Occipital lobe (tissue), 3 donors: ENCODE measurements at places on chromosomes 12 and 14.
A peak's percentile ranks its signal among the peaks of the same experiment; 100 is the strongest.

DNA sequence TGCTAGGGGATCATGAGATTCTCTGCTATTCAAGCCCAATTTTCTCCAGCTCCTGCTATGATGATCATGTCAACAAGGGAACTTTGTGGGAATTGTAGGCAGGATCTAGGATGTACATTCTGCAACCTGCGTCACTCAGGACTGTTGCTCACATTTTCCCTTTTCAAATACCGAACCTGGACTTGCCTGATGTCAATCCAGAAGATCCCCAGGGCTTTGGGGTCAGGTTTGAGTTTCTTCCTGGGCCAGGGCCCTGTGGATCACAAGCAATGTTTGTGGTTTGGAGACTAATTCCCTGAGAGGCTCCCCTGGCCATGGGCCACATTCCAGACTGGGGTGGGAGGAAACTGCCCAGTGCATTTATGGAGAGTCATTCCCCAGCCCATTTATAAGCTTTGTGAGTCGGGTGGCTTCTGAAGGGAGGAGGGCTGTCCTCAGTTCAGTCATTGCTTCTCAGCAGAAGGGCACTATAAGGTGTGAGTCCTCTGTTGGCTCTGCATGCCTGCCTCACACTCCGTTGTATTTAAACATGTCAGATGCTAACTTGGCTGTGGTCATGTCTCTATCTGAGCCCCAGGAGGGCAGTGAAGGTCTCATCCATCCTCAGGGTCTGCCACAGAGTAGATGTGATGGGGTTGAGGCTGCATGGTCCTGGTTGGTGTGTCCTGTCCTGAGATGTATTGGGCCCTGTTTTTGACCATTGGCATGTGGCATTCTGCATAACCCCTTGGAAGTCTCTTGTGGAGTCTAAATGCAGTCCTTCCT lies 6.5 kb downstream of the KRT86 start:
- no peak for DNase-seq

GRCh38 chr12:51126297-51126696 lies 42.9 kb upstream of the CSRNP2 start:
- no peak for DNase-seq

- no peak for DNase-seq
Measured at GRCh38 chr12:4036671-4037271, 163.6 kb upstream of the PARP11 start.

DNA sequence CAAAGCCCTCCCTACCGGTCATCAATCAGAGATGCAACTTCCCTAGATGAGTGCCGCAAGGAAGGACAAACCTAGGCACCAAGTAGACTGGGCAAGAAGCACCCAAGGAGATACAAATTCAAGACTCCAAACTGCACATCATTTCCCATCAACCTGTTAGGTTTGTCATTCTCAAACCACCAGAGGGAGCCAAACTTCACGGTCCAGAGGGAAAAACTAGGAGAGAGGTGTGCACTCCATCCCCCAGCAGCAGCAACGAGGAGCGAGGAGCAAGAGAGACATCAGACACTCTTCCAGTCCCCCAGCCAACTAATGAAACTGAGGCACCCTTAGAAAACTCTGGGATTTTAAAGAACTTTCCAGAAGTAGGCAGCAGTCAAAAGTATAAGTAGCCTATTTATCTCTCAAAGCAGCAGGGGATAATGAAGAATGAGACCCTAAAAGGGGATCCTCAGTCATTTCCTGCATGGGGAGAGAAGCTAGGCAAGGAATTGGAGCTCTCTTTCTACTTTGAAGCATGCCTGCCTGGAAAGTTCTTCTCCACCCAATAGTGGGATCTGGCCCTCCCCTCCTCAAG lies 37.0 kb upstream of the NT5DC3 start:
- no peak for DNase-seq

GRCh38 chr14:31926123-31926522 lies 151.0 kb upstream of the ARHGAP5 start:
- no peak for DNase-seq

DNA sequence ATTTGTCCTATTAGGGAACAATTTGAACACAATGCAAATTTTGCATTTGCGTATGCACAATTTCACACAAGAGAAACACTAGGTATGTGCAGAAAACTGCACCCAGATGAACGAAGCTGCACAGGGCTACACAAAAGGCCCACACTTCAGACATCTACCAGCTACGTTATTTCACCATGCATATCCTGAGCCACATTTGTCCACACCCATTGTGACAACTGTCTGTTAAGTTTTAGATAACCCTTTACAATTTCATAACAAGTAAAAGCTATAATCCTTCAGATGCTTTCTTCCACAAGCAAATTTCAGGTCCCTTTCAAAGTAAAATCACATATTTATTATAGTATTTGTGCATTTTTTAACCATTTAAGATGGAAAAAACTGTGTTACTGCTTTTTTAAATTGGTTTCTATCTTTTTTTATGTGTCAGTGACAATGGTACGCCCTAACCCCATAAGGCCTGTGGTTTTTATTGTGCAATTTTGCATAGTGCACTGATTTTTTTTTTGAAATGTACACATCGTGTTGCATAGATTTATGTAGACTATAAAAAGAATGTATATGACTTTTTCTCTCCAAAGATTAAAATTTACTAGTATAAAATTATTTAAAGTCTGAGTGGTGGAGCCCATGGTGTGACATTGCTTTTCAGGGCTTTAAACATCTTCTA lies 87.8 kb upstream of the BTG1 start:
- DNase-seq: no peak

DNA sequence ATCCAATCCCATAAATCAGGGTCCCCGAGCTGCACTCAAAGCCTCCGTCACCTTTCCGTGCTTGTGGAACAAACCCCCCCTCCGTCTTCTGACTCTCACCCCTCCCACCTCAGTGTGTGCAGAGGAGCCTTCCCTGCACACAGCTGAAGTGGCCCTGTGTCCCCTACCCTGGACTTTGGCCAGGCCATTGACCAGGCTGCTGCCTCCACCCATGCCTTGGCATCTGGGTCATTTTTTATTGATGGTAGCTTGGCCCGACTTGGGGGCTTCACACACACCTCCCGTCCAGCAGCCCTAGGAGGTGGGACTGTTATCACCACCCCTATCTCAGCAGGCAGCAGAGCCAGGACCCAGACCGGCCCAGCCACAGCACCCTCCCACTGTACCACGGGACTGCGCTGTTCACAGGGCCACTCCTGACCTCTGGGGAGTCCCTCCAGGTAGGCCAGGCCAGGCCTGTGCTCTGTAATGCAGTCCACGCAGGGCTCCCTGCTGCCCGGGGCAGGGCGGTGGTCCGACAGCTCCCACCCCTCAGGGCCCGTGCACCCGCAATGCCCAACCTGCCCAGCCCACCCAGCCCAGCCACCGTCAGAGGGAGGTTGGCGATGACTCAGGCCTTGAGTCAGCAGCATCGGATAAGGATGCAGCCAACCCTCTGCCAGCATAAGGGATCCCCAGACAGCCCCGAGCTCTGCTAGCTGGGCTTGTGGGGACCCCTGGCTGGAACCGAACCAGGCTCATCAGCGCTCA lies 9.2 kb upstream of the INF2 start:
- DNase-seq: peak; percentile 75

DNA sequence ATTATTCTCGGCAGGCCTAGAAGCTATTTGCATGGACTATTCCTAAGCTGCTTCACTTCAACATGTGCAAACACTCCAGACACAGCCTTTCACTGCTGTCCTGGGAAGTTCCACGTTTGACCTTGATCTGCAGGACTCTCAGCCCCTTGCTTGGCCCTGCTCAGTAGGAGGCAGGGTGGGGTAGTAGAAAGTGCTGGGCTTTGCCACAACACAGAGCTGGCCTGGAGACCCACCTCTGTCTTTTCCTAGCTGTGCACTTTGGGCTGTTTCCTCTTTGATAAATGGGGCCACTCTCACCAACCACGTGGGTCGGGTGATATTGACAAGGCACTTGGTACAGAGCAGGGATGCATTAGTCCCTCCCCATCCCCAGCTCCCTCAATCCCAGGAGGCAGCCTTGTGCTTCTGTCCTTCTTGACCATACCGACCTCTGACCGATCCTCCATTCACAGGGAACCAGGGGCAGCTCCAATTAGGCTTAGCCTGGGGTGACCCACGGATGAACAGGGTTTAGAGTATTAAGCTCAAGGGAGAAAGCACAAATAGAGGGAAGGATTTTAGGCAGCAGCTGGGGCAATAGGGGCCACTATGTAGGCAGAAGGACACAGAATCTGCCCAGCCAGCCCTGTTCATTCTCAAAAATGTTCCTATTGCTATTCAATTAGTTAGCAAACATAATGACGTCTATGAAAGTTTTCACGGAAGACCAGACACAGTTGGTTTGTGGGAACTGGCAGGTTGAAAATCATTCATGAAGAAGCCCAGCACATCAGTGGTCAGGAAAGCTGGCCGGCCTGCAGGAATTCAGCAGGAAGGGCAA lies 63.3 kb downstream of the SYNE3 start:
- no peak for DNase-seq

GRCh38 chr12:106722837-106723236 lies 51.6 kb upstream of the RIC8B start:
- no peak for DNase-seq
